ENCODE measurements at places on chromosomes 1 and 21.

DNA sequence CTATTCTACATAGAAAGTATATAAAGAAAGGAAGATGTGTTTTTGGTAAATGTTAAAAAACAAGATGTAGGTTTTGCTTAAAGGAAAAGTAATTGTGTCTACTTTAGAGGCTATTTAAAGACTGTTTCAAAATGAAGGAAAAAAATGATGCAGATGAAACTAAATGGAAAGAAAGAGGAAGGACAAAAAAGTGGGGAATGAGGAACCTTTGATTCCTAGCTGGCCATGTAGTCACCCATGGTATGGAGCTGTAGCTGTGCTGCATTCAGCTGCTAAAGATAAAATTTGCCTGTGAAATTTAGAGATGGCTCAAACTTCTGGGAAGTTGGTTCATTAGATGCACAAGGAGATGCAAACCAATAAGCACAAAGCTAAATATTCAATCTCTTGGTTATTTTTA lies 86.8 kb upstream of the SERBP1 start:
- DNase-seq: no peak

DNA sequence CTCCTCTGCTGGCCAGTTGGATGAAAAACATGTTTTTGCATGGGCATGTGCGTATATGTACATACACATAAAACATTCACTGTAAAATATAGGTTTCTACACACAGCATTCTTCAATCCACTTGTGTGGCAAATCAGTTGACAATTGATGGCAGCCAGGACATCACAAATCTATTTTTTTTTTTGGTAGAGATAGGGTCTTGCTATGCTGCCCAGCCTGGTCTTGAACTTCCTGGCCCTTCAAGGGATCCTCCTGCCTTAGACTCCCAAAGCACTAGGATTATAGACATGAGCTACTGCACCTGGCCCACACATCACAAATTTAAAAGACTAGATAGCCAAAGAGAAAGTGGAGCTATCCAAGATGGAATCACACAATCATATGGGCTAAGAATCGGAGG lies 39.6 kb downstream of the ARHGEF11 start:
- no peak for DNase-seq

DNA sequence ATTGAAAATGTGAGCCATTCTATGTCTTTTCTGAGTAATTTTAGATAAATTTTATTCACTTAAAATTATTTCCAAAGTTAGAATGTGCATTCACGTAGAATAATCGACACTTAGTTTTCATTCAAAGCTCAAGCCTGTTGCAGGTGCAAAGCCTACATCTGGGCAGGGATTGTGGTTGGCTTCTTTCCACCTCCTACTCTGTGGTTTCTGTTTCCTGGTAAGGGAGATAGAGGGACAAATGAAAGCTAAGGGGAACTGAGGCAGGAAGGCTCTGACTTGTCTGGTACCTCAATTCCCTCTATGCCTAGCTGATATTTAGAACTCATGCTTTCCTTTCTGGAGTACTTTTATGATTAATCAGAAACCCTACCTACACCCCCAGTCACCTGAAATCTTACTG lies 251.2 kb upstream of the DPYD start:
- no peak for DNase-seq

GRCh38 chr1:32758177-32758794 lies 55.7 kb upstream of the SYNC start:
- DNase-seq: no peak

DNA sequence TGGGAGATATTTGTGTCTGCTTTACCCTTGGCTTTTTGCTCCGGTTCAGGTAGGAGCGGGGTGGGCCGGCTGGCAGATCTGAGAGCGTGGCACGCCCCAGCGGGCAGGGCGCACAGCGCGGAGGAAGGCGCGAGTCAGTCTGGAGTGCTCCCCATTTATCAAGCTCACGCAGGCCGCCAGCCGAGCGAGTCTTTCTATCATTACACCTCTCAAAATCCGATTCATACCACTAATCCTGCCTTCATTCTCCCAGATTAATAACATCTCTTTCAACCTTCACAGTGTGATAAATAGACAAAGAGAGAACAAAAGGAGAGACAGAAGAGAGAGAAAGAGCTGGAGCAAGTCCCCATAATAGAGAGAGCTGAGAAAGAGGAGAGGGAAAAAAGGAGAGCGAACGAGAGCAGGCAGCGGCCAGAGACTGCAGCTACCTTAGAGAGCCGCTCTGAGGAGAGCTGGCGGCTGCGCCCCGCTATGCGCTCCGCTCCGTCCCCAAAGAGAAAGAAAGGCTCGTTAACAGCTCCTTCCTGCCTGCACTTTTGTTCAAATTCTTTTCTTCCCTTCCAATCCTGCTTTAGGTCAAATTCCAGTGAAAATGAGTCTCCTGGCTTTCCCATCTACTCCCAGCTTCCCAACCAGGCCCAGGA lies 48.0 kb downstream of the DMAP1 start:
- no peak for DNase-seq

DNA sequence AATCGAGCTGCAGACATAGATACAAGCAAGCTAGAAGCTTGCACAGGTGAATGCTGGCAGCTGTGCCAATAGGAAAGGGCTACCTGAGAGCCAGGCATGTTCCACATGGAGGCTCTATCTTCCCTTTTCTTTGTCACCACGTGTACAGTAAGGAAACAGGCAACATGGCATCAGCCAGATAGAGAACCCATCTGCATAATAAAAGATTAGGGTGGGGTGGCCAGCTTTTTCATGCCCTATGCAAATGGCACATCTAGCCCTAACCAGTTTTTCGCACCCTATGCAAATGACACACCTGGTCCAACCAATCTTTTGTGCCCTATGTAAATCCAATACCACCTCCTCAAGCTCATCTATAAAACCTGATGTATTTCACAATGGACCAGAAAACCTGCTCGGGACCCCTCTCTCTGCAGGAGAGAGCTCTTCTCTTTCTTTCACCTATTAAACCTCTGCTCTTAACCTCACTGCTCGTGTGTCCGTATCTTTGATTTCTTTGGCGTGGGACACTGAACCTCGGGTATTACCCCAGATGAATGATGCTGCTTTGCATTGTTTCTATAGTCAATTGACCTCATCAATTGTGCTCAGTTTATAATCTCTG lies 93.9 kb downstream of the SLC30A10 start:
- DNase-seq: no peak

- DNase-seq: no peak
These were observed 71.1 kb downstream of the MATN1 start for GRCh38 chr1:30652152-30652841.

Data from CD4-positive, alpha-beta T cell treated with Interleukin-15 for 1 hour (primary cell).